ENCODE measurements at places on chromosomes 7 and 10.
A peak's percentile ranks its signal among the peaks of the same experiment; 100 is the strongest.

- peak; percentile 95 for DNase-seq
Measured at GRCh38 chr10:27252267-27253000, 11.8 kb upstream of the ACBD5 start.

DNA sequence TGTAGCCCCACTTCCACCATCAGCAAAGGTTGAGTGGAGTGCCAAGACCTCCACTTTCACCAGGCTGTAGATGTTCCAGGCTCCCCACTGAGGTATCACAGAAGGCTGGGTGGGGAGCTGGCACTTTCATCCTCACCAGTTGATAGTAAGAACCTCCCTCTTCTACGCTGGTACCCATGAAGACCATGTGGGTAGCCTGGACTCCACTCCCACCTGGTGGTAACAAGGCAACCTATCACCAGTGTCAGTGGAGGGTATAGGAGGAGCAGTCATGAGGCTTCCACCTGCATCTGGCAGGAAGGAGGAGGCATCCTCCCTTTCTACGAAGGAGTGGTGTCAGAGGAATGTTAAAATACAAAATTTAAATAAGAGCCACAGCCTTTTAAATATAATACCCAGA, 4.4 kb downstream of the SMIM30 start:
- DNase-seq = no peak

DNA sequence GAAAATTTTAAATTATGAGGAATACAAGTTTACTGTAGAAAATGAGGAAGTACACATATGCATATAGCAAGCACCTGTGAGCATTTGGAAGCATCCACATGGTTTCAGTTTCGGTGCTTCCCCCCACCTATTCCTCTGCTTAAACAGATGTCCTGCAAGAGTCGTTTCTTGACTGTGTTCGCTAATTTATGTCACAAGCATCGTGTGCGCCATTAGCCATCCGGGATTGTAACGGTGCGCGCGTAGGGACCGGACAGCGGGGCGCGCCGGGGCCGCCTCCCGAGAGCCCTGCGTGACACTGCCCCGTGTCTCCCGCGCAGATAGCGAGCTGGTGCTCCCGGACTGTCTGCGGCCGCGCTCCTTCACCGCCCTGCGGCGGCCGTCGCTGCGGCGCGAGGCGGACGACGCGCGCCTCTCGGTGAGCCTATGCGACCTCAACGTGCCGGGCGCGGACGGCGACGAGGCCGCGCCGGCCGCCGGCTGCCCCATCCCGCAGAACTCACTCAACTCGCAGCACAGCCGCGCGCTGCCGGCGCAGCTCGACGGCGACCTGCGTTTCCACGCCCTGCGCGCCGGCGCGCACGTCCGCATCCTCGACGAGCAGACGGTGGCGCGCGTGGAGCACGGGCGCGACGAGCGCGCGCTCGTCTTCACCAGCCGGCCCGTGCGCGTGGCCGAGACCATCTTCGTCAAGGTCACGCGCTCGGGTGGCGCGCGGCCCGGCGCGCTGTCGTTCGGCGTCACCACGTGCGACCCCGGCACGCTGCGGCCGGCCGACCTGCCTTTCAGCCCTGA, 90.9 kb downstream of the NEURL1 start:
- DNase-seq = peak; percentile 80

- DNase-seq = no peak
Measured at GRCh38 chr10:54667136-54667535, 133.9 kb downstream of the PCDH15 start.

- no peak for DNase-seq
Measured at GRCh38 chr10:96387161-96387560, 28.4 kb upstream of the OPALIN start.

GRCh38 chr10:9781666-9782065, 1236.0 kb upstream of the CELF2 start:
- no peak for DNase-seq

- DNase-seq = peak; percentile 79
Measured at GRCh38 chr10:119030421-119031250, 1.1 kb downstream of the NANOS1 start.

GRCh38 chr7:139127648-139128047, 18.1 kb upstream of the ZC3HAV1 start:
- no peak for DNase-seq

- peak; percentile 72 for DNase-seq
Measured at GRCh38 chr7:100477871-100478267, 1.1 kb downstream of the TSC22D4 start.

DNA sequence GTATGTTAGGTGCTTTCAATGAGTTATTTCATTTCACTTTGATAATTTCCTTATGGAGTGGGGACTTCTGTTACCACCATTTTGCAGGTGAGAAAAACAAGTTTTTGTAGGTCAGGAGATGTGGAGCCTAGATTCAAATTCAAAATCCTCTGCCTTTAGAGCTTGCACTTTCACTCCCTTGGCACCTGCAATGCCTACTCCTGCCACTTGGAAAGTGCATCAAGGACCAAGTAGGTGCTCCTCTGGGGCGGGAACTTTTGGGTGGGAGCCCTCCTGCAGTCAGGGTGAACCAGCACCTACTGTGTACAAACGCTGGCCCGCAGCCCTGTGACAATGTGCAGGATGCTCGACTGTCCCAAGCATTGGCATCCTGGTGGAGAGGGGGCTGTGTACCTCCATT, 199.0 kb downstream of the EMX2 start:
- no peak for DNase-seq
